ENCODE measurements at places on chromosomes 3 and 15. TPM values are rescaled to one million over a fixed set of nuclear protein-coding genes. Genes with fewer than 3 reads are reported as not detected.

Gene DAZL
- total RNA-seq, result not detected

Gene CDHR4
- total RNA-seq, result not detected

Gene TIGIT
- 129 TPM for total RNA-seq

Gene SCN11A
- total RNA-seq, result 0.05 TPM
